ENCODE measurements at places on chromosomes 7 and 10. TPM values are rescaled to one million over a fixed set of nuclear protein-coding genes. Genes with fewer than 3 reads are reported as not detected.

Gene CYP2C8
- total RNA-seq, result 0.30 TPM

Gene HABP2
- total RNA-seq, result not detected

Gene CCL24
- total RNA-seq, result not detected

Gene IRF5
- total RNA-seq, result 1.7 TPM

Gene OGA
- total RNA-seq, result 395 TPM

Gene BTBD16
- not detected for total RNA-seq

Gene CALN1
- not detected for total RNA-seq

Gene H2BK1
- not detected for total RNA-seq

Gene SLC26A3
- total RNA-seq, result not detected

Gene CTAGE4
- 0.95 TPM for total RNA-seq

Data from CD4-positive, alpha-beta T cell (primary cell).